ENCODE measurements at places on chromosomes 13 and 19.

- DNase-seq: peak; percentile 10
Observed at GRCh38 chr13:52010890-52011631, at the start of gene ATP7B. ATP7B (minus strand) TSS chr13:52011450; CDS start chr13:52011337, 113 bp downstream.

DNA sequence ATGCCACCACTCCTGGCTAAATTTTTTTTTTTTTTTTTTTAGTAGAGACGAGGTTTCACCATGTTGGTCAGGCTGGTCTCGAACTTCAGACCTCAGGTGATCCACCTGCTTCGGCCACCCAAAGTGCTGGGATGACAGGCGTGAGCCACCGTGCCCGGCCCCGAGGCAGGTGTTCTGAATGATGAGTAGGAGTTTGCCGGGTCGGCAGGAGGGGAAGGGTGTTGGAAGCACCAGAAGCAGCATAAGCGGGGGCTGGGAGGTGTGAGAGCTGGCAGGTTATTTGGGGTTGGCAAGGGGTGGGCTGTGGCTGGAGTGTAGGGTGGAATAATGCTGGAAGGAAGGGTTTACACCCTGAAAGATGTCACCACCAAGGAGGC, 1.8 kb downstream of the SPPL2B start:
- DNase-seq: no peak

- no peak for DNase-seq
Observed at GRCh38 chr19:5259750-5260149, 80.9 kb downstream of the PTPRS start.

DNA sequence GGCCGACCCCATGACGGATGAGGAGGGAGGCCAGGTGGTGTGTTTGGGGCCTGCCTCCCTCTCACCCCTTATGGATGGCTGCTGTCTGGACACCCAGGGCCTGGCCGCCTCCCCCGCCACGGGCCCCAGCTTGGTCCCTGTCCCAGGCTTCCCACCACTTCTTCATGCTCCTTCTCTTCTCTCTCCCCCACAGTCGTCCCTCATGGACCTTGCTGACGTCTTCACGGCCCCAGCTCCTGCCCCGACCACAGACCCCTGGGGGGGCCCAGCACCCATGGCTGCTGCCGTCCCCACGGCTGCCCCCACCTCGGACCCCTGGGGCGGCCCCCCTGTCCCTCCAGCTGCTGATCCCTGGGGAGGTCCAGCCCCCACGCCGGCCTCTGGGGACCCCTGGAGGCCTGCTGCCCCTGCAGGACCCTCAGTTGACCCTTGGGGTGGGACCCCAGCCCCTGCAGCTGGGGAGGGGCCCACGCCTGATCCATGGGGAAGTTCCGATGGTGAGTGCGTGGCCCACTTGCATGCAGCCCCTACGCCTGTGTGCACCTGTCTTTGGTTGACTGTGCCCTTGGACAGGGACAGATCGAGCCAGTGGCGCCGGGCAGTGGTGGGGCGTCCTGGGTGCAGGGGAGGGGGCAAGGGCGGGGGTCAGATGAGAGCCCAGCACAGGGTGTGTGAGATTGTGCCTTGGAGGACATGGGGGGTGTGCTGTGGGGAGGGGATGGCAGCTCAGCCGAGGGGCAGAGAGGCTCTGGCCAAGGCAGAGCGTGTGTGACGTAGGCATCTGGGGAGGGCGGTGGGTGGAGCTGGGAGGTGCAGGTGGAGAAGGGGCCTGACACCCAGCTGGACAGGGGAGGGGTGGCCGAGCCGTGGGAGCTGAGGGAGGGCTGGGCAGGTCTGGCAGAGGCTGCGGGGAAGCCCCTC, 16.8 kb downstream of the EPN1 start:
- DNase-seq: no peak

- no peak for DNase-seq
Observed at GRCh38 chr13:100845128-100845757, 170.6 kb upstream of the TMTC4 start.

DNA sequence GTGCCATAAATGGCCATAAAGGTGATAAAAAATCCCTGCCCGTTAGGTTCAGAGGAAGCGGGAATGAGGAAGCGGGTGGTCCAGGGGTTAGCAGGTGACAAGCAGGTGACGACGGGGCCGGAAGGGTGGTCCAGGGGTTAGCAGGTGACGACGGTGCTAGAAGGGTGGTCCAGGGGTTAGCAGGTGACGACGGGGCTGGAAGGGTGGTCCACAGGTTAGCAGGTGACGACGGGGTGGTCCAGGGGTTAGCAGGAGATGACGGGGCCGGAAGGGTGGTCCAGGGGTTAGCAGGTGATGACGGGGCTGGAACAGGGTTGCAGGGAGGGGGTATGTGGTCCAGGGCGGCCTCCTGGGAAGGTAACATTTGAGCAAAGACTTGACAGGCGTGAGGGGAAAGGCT, 6.3 kb downstream of the PRSS57 start:
- DNase-seq: no peak

DNA sequence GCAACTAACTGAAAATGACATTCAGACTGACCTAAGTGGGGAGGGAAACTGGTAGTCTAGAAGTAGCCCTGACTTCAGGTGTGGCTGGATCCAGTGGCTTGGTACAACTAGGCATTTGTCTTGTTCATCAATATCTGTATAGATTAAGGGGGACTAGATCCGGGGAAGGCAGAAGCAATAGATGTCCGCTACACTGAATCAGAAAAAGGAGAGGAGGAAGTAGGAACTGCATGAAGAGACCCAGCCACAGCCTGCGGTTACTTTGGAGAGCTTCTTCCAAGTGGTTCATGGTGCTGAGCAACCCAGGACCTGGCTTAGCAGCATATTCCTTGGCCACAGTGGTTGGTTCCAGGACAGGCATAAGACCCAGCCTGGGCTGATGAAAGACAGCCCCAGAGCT, 9.9 kb upstream of the PRODH2 start:
- DNase-seq: no peak

DNA sequence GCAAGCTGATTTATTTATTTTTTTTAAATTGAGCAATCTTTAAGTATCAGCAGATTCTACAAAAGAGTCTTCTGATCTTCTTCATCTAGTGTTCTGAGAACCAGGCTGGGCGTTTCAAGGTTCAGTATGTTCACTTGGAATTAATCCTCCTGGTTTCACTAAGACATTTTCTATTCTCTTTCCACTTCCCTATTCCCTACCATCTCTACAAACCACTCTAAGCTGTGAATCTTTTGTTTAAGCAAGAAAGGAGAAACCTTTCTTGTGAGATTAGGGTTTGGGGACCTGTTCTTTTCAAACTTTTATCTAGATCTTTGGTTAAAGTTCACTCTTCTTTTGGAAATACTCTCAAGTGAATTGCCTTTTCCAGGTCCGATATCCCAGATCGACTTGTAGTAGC, 59.3 kb downstream of the URI1 start:
- DNase-seq: no peak

GRCh38 chr13:76745261-76746200, 140.7 kb downstream of the KCTD12 start:
- no peak for DNase-seq

GRCh38 chr19:45919678-45920077, 5.1 kb upstream of the NANOS2 start:
- no peak for DNase-seq

DNA sequence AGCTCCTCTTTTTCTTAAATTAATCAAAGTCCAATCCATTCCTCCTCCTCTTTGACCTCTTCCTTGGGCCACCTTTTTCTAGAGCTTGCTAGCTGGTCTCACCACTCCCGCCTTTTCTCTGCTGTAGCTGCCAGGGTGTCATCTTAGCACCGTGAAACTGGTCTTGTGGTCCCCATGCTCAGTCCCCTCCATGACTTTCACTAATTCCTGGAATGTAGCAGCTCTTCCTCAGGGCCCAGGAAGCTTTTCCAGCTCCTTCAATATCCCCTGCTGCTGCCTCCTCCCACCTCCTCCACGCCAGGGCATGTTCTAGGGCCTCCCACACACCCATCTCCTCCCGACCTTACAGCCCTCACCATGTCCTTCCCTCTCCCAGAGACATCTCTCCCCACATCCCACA, 222.2 kb downstream of the MYO16 start:
- DNase-seq: no peak

DNA sequence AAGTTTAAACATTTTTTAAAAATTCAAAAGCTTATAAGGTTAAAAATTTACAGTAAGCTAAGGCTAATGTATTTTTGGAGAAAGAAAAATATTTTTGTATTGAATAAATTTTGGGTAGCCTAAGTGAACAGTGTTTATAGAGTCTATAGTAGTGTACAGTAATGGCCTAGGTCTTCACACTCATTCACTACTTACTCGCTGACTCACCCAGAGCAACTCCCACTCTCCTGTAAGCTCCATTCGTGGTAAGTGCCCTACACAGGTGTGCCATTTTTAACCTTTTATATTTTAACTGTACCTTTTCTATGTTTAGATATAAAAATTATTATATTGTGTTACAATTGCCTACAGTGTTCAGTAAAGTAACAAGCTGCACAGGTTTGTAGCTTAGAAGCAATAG, 96.6 kb upstream of the FREM2 start:
- DNase-seq: no peak

- no peak for DNase-seq
Observed at GRCh38 chr13:114151565-114152284, 19.3 kb upstream of the RASA3 start.

- no peak for DNase-seq
Observed at GRCh38 chr19:37959665-37960114, 52.7 kb downstream of the SIPA1L3 start.

- DNase-seq: no peak
Observed at GRCh38 chr19:55161571-55162322, 4.2 kb upstream of the TNNI3 start.

- DNase-seq: no peak
Observed at GRCh38 chr19:6808494-6808893, 36.0 kb downstream of the VAV1 start.

GRCh38 chr19:43441716-43442115, 23.7 kb downstream of the LYPD3 start:
- no peak for DNase-seq

- DNase-seq: no peak
Observed at GRCh38 chr19:56690670-56691069, 19.1 kb upstream of the ZNF835 start.

- DNase-seq: no peak
Observed at GRCh38 chr13:27047081-27047480, 124.5 kb downstream of the USP12 start.

DNA sequence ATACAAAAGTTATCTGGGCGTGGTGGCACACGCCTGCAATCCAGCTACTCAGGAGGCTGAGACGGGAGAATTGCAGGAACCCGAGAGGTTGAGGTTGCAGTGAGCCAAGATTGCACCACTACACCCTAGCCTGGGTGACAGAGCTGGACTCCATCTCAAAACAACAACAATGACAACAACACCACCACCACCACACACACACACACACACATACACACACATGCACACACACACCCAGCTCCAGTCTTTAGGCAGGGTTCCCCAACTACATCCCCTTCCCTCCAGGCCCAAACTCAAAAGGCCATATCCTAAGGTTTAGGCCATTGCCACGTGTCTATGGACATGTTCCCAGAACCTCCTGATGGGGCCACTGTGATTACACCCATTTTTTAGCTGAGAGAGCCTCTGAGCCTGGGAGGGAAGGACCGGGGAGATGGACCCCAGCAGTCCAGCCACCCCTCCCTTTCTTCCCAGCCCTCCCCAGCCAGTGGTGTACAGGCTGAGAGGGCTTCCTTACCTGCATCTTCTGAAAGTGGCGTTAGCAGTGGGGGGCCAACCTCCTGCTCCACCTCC, 9.0 kb upstream of the DMWD start:
- no peak for DNase-seq

- DNase-seq: peak; percentile 7
Observed at GRCh38 chr19:42178791-42179674, 38.4 kb downstream of the DEDD2 start.

- no peak for DNase-seq
Observed at GRCh38 chr13:28333204-28333881, 161.6 kb downstream of the FLT1 start.

DNA sequence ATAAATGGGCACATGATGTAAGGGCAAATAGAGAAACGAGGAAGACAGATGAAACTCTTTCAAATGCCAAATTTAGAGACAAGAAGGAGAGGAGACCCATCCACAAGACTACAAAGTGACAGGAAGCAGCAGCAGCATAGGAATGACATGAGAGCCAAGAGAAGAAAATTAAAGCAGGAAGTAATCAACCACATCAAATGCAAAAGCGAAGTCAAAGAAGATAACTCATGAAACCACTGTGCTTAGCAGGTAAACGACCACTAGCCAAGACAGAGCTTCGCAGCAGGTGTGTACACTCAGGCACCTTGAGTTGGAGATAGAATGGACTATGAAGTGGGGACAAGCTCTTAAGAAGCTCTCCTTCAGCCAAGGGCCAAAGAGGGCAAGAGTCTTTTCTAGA, 64.1 kb downstream of the KLF12 start:
- no peak for DNase-seq

DNA sequence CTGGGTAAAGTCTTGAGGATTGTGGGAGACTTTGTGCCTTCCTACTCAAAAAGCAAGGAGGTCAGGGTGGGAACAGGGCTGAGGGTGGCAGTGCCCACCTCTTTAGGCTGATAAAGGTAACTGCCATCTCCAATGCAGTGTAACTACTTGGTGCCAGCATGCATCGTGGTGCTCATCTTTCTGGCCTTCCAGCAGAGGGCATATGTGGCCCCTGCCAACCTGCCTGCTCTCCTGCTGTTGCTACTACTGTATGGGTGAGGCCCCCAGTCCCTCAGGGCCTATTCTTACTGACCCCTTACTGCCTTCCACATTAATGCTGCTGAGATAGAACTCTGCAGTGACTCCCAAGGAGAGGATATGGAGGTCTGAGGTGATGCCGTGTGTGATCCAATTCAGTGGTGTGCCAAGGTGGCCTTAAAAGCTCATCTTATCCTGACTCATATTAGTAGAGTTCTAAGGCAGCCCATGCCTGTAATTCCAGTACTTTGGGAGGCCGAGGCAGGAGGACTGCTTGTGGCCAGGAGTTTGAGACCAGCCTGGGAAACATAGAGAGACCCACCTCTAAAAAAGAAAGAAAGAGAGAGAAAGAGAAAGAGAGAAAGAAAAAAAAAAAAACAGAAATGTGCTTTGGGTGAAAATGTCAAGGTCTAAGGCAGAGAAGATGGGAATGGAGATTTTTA, 9.7 kb upstream of the ARHGAP45 start:
- DNase-seq: peak; percentile 57

DNA sequence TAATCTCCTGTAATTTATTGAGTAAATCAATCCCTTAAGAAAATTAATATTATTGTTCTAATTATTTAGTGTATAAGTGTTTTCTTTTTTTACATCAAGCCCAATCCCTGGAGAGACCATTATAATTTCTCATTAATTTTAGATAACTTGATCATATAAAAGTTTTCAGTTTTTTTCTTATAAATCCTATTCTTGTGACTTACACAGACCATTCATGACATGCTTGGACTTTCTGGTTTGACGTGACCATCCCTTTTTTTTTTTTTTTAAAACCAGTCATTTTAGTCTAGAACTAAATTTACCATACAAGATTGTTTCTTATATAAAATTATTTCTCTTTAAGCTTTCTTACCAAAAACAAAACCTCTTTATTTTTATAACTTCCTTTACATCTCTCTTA, 5.4 kb upstream of the MTRF1 start:
- peak; percentile 47 for DNase-seq

DNA sequence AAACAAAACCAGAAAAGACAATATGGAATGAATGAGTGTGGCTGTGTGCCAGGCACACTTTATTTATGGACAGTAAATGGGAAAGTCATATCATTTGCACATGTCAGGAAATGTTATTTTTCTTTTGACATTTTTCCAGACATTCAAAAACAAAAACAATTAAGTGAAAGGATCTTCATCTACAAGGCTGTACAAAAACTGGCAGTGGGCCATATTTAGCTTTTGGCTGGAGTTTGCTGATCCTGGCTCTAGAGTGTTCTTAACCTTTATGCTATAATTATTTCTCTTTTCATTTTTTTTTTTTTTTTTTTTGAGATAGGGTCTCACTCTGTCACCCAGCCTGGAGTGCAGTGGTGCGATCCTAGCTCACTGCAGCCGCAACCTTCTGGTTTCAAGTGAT, 6.5 kb upstream of the TNFSF9 start:
- DNase-seq: no peak

- no peak for DNase-seq
Observed at GRCh38 chr19:18468517-18468916, 30.6 kb upstream of the ISYNA1 start.
